ENCODE measurements at places on chromosomes 2 and 18.

GRCh38 chr18:36536426-36536825 is 238.9 kb downstream of the FHOD3 start:
- no peak for DNase-seq

GRCh38 chr2:234771980-234772732 is 179.7 kb upstream of the SH3BP4 start:
- no peak for DNase-seq

DNA sequence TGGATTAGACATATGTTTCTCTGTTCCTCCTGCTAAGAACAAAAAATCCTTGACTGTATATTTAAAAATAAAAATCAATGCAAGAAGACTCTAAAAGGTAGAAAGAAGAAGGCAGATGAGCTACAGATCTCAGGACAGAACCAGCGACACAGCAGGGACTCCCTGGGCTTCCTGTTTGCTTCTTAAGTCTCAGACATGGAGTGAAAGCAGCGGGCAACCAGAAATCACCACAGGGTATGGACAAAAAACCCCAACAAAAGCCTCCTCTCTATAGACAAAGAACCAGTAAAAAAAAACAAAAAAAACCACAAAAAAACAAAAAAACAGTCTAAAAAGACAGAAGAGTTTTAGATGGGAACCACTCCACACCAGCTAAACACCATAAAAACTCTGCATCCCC is 971.0 kb upstream of the GYPC start:
- no peak for DNase-seq

DNA sequence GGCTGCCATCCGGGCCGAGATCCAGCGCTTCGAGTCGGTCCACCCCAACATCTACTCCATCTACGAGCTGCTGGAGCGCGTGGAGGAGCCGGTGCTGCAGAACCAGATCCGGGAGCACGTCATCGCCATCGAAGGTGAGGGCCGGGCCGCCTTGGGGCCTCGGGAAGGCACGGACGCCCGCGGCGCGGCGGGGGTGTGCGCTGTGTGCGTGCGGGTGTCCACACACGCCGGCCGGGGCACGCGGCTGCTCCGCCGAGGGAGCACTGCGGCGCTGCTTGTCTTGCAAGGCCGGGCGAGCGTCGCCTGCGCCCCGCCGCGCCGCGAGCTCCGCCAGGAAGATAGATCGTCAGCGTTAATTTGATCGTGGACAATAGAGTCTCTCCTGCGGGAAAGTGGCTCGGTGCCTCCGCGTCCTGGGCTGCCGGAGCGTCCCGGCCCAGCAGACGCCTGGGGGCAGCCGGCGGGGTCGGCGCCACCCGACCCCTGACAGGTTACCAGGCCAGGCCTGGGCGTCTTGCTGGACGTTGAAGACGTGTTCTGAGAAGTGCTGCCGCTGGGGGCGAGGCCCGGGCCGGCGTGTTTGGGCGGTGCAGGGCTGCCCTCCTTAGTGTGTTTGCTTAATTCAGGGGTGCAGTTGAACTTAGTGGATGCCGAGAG is 1.0 kb downstream of the AGAP1 start:
- no peak for DNase-seq

- DNase-seq = no peak
Observed at GRCh38 chr2:69007603-69008002, 5.4 kb upstream of the ANTXR1 start.

DNA sequence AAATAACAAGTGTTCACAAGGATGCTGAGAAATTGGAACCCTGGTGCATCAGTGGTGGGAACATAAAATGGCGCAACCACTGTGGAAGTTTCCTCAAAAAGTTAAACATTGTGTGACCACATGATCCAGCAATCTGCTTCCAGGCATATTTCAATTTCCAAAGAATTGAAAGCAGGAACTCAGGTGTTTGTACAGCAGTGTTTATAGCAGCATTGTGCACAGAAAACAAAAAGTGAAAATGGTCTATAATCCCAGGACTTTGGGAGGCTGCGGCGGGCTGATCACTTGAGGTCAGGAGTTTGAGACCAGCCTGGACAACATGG is 38.6 kb upstream of the MYCN start:
- no peak for DNase-seq

DNA sequence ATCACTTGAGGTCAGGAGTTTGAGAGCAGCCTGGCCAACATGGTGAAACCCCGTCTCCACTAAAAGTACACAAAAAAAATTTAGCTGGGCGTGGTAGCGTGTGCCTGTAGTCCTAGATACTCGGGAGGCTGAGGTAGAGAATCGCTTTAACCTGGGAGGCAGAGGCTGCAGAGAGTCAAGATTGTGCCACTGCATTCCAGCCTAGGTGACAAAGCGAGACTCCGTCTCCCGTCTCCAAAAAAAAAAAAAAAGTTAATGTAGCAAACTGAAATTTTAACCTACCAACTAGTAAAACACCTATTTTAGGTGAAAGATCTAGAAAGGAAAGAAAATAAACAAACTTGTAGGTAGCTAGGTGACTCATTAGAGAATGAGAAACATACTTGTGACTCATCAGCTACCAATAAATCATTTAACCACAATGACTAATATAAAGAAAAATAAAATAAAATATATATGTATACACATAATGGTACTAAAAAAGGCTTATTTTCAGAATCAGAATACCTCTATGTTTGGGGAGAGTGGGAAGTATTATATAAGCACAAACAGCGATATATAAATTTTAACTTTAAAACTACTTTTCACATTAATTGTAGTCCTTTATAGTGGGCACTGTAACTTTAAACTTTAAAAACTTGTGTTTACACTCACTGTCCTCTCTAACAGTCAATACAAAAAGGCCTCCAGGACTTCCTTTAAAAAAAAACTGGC is 36.6 kb downstream of the DARS1 start:
- no peak for DNase-seq

DNA sequence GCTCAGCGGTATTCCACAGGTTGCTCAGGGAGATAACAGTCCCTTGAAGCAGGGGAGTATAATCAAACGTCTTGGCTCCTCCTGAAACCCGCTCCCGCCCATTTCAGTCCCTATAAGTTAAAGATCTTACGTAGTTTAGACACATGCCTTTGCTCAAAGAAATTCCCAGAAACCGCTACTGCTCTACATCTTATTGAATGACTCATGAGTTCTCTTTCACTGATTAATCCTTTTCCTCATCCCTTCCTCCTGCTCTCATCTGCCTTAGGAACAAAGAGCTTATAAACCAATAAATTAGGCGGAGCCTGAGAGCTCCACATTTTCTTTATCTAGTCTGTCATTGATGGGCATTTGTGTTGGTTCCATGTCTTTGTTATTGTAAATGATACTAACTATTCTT is 4.2 kb upstream of the SERPINB4 start:
- no peak for DNase-seq

Data from inflammatory macrophage (primary cell).